ENCODE measurements at places on chromosomes 1 and 21.
A peak's percentile ranks its signal among the peaks of the same experiment; 100 is the strongest.

- peak; percentile 20 for DNase-seq
Measured at GRCh38 chr1:94237291-94238226, at the start of gene ARHGAP29. Gene ARHGAP29 (minus strand): TSS chr1:94237584. CDS start chr1:94231611, 5,973 bp downstream.

DNA sequence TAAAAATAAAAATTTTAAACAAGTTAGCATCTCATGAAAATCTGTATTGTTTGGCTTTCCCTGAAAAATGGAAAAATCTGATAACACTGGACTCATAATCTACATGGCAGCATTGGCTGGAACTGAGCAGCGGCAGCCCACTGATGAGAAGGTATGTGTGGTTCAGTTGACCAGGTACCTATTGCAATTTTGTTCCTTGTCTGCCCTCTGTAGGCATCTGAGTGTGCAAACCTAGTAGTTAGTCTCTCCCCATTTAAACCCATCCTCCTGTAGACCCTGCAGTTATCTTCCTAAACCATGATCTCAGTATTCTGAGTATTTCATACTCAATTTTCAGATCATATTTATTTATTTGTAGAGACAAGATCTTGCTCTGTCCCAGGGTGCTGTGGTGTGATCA is 59.4 kb upstream of the SERBP1 start:
- DNase-seq = no peak

- no peak for DNase-seq
Measured at GRCh38 chr1:60888126-60888525, 194.2 kb upstream of the NFIA start.

DNA sequence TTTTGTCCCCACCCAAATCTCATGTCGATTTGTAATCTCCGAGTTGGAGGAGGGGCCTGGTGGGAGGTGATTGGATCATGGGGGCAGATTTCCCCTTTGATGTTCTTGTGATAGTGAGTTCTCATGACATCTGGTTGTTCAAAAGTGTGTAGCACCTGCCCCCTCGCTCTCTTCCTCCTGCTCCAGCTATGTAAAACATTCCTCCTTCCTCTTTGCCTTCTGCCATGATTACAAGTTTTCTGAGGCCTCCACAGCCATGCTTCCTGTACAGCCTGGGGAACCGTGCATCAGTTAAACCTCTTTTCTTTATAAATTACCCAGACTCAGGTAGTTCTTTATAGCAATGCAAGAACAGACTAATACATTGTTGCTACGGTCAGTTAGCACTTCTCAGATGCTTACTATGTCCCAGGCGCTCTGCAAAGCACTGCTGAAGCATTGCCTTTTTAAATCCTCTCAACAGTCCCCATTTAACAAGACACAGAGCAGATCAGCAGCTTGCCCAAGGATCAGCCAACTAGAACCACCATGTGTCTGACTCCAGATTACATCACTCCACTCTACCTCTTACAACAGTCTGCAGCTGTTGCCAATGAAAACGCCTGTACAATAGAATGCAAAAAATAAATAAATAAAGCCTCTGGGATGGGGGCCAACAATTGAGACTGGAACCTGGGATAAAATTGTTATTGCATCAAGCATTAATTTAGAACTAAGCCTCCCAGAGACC is 52.4 kb upstream of the USP1 start:
- DNase-seq = no peak

- DNase-seq = no peak
Measured at GRCh38 chr1:110245876-110246620, 35.9 kb downstream of the KCNC4 start.

GRCh38 chr1:66384258-66384921 is 149.6 kb upstream of the SGIP1 start:
- no peak for DNase-seq

DNA sequence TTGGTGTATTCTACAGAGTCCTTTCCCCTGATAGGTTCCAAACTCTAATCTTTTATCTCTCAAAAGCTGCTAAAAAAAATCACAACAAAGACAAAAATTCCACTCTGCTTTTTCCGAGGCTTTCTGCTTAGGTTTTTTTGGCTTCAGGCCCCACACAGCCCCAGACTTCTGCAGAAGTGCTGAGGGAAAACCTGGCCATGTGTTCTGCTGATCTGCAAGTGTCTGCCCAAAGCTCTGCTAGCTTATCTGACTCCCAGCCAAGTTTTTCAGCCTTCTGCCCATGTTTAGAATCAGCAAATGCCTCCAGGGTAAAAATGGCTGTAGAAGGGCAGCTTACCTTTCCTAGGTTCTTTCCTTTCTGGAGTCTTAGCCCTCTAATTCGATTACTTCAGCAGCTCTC is 28.4 kb downstream of the DISP3 start:
- no peak for DNase-seq

GRCh38 chr21:29182691-29183092 is 52.2 kb downstream of the MAP3K7CL start:
- no peak for DNase-seq

- DNase-seq = no peak
Measured at GRCh38 chr21:27589781-27590180, 622.9 kb upstream of the ADAMTS5 start.

GRCh38 chr1:208187499-208188041 is 56.6 kb downstream of the PLXNA2 start:
- no peak for DNase-seq

- no peak for DNase-seq
Measured at GRCh38 chr1:33624991-33625870, 152.8 kb downstream of the ZSCAN20 start.

DNA sequence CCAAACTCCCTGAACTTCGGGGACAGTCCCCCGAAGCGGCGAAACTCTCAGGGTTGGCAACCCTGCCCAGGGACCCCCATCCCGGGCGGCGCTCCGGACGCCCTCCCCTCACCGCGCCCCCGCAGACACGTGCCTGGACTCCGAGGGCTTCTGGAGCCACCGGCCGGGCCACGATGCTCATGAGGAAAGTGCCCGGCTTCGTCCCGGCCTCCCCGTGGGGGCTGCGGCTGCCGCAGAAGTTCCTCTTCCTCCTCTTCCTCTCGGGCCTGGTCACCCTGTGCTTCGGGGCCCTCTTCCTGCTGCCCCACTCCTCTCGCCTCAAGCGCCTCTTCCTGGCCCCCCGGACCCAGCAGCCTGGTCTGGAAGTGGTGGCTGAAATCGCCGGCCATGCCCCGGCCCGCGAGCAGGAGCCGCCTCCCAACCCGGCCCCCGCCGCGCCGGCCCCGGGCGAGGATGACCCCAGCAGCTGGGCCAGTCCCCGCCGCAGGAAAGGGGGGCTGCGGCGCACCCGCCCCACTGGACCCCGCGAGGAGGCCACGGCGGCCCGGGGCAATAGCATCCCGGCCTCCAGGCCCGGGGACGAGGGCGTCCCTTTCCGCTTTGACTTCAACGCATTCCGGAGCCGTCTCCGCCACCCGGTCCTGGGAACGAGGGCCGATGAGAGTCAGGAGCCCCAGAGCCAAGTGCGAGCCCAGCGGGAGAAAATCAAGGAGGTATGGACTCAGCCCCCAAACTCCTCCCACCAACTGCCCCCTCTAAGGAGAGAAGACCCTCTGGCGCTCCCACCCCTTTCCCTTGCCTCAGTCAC is 1.2 kb downstream of the MAN1C1 start:
- DNase-seq = no peak

- no peak for DNase-seq
Measured at GRCh38 chr1:112735752-112736151, 20.6 kb upstream of the PPM1J start.

GRCh38 chr1:114323959-114324661 is 170.4 kb upstream of the SYT6 start:
- DNase-seq = no peak

DNA sequence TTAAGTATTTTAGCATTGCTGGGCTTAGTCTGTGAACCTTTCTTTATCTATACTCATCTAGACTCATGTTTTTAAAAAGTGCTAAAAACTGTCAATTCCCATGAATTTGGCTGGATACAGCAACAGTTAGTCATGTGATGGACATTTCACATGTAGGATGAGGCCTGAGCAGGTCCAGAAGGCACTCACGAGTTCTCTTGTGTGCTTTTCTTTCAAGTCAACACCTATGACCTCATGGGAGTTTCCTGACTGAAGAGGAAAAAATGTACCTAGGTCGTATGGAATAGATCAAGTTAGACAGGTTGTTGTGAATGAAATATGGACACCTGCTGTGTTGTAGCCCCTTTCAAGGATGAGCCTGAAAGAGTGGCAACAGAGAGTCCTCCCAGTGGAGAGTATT is 394.2 kb downstream of the DUSP10 start:
- DNase-seq = no peak

DNA sequence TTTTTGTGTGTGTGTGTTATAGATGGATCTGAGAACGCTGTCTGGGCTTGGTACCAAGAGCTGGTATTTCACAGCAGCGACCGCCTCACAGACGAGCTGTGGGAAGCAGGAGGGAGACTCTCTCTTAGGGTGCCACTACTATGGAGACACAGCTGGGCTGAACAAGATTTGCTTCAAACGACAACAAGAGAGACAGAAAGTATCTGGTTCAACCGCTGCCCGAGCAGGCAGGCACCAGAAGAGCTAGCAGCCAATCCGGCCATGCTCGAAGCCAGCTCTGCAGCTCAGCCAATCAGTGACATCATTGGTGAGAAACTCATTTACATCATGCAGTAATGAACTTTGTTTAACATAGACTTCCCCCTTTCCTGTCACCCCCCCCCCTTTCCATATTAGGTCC is 341.3 kb downstream of the USP25 start:
- DNase-seq = no peak

DNA sequence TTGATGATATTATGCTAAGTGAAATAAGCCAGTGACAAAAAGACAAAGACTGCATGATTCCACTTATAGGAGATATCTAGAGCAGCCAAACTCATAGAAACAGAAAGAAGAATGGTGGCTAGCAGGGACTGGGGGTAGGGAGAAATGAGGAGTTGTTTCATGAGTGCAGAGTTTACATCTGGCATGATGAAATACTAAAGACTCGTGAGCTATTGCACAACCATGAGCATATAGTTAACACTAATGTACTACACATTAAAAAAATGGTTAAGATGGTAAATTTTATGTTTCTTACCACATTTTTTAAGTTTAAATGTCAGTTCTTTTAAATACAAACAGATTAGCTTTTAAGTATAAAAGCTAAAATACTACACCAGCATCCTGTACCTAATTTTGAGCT is 57.8 kb downstream of the ESRRG start:
- no peak for DNase-seq

GRCh38 chr21:15397258-15397657 is 332.5 kb upstream of the NRIP1 start:
- no peak for DNase-seq

DNA sequence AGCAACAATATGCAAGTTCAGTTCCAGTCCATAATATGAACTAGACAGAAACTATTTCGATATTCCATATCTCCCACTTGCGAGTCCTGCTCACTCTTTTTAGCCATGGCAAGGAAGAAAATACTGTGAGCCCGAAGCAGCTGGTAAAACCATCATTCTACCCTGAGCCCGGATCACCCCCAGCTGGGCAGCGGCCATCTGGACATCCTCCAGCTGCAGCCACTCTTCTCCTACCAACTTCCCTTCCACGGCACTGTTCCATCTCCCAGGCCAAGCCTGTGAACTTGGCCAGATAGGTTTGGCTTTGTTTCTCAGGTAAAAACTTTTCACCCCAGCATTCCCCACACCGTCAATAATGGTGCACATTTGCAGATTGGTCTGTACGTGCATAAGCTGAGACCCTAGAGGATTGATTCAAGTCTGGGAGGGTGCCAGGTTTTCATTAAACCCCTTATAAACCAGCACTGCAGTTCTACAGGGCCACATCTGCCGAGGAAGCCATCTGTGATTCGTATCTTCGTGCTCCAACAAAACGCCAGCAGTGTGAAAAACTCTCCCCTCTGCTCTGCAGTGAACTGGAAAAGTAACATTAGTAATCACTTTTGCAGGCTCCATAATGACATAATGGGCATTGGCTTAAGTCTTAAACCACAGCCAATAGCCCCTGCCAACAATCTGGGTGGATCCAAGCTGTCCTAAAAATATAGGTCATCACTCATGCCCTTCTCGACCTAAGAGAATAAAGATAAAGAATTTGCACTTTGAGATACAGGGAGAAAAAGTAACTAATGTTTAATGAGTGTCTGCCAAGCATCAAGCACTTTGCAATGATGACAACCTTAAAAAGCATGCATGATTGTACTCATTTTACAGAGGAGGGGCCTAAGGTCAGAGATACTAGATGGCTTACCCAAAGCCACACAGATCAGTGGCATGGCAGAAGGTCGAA is 205.1 kb downstream of the PLPP3 start:
- no peak for DNase-seq

GRCh38 chr1:56453016-56453415 is 126.3 kb downstream of the PLPP3 start:
- DNase-seq = no peak

- DNase-seq = no peak
Measured at GRCh38 chr1:169138866-169139670, 32.6 kb downstream of the ATP1B1 start.

- no peak for DNase-seq
Measured at GRCh38 chr1:59880735-59881134, 45.8 kb downstream of the CYP2J2 start.

DNA sequence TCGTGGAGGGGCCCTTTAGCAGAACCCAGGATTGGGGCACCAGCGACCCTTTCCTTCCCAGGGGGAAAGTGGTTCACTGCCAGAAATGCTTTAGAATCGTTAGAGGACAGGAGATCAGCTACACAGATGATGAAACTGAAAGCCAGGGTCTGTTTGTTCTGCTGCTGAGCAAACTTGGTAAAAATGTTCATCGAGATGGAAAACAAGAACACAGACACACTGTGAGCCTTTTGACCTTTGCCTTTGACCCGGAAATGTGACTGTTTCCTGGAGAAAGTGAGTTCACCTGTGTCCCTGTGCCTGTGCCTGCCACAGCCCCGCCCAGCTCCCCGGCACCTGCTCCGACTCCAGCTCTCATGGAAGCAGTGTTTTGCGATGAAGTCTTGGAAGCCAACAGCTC is 234.3 kb downstream of the CAMTA1 start:
- no peak for DNase-seq

DNA sequence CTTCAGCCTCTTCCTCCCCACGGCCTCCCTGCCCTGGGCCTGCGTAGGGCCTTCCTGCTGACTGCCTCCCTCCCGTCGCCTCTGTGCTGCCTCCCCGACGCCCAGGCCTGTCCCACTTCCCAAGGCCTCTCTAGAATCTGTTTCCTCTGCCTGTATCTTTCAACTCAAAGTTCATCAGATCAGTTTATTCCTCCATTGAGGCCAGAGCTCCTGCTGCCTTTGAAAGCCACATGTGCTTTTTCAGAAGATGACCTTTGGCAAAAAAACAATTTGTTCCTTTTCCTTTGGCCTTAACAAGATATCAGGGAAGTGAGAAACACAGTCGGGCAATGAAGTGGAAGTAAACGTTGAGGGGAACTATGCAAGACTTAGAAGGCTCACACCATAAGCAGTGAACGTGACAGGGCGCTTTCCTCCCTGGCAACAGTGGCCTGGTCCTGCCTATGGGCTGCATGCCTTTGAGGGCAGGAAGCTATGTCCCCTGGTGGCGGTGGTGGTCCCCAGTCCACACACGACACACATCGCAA is 85.9 kb downstream of the PSMG1 start:
- DNase-seq = no peak

Measured in activated CD4-positive, alpha-beta T cell treated with anti-CD3 and anti-CD28 coated beads, Interleukin-2, amount 50 U/mL, for 4 hours (primary cell).